ENCODE measurements at places on chromosomes 6 and 20.

GRCh38 chr6:11263291-11263775 is 30.9 kb upstream of the NEDD9 start:
- no peak for DNase-seq

- no peak for DNase-seq
Observed at GRCh38 chr20:23331450-23332350, 18.9 kb upstream of the NXT1 start.

DNA sequence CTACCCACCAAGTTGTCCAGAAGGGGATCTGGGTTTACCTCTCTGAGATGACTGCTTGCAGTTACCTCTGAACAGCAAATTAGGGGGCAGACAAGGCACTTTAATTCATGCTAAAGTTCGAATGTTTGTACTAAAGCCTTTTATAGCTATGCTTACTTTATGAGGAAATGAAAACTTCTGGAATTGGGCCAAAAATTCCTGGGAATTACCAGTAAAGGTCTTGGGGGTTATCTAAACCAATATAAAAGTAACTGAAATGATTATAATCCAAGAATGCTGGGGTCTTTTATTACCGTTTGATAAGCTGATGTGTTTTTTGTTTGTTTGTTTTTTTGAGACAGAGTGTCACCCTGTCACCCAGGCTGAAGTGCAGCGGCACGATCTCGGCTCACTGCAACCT is 7.9 kb upstream of the LZTS3 start:
- no peak for DNase-seq

DNA sequence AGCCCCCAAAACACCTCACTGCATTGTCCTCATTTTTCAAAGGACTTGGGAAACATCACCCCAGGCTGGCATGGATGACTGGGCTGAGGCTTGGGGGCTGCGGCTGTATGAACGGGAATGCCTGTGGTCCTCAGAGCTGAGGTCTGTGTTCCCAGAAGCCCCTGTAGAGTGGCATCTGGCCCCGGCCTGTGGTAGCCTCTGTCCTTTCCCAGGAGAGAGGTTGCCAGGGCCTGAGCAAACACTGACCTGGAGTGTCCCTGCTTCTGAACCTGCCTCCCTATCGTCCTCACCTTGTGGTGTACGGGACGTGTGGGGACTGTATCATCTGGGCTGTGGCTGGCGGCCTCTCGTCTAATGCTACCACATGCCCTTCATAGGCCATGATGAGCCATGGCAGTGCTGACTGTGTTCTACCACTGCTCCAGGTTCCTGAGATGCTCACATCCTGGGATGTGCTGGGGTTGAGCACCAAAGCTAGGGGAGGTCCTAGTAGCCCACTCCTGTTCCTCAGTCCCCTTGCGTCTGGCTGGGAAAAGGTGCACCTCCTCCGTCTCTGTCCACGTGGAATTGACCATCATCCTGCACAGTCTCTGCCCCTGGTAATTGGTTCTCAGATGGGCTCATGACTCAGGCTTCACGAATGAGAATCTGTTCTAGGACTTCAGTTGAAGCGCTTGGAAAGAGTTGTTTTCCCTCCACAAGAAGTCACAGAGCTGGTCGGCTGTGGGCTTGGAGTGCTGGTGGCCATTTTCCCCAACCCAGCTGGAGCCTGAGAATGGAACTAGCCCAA is 27.6 kb downstream of the PHACTR3 start:
- no peak for DNase-seq

GRCh38 chr6:170129691-170130171 is 161.1 kb downstream of the DLL1 start:
- no peak for DNase-seq
